ENCODE measurements at places on chromosomes 3 and 15.
A peak's percentile ranks its signal among the peaks of the same experiment; 100 is the strongest.

DNA sequence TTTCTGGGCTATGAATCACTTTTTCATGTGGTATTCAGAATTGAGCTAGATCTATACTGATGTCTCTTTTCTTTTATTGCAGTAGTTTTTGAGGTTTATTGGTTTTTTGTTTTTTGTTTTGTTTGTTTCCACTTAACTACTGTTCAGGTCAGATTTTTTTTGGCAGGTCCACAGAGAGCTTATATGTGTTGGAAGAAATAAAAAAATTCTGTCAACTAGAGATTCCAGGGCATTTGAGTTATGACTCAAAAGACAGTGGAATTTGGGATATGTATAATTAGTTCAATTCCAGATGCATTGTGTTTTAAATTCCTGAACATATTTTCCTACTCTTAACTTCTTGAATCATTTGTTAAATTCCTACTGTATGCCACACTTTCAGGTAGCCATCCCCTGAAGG, 727.2 kb downstream of the SI start:
- DNase-seq: peak; percentile 3

DNA sequence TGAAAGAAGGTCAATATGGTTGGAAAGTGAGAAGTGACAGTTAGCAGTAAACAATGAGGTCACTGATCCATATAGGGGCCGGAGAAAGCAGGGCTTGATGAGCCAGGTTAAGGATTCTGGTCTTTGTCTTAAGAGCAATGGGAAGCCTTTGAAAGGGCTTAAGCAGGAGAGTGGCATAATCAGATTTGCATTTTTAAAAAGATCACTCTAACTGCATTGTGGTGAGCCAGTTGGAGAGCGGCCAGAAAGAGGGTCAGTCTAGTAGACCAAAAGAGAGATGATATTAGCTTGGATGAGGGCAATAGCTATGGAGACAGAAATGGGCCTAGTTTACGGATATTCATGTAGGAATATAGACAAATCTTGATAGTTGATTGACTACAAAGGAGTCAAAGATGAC, 46.6 kb downstream of the CPNE4 start:
- no peak for DNase-seq

DNA sequence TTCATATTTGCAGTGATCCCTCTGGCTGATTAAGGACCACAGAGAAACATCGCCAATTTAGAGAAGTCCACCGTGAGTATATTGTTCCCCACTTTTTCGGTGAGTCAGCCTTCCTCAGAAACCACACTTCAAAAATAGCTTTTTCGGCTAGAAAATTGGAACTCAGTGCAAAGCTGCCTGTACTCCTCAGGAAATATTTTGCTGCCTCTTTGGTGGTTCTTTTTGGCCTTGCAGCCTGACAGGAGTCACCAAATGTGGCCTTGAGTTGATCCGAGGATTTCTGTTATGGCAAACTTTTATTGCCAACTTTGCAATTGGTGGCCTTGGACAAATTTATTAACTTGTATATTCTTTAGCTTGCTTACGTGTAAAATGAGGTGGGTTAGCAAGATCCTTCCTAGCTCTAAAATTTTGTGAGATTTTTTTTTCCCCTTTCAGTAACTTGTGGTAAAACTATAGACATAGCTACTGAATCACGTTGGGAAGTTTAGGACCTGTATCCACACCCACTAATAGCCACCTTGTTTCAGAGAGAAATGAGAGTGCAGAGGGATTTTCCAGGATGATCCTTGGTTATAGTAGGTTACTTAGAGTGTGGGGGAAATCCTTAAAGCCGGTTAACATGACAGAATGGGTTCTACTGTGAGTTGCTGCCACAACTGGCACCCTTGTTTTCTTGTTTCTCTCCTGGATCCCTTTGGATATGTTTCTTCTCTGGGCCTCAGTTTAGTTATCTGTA, 9.9 kb downstream of the ARL6IP5 start:
- DNase-seq: no peak

GRCh38 chr15:100096700-100097099, 245.1 kb downstream of the ADAMTS17 start:
- no peak for DNase-seq
